Astrocyte of the hippocampus (primary cell): ENCODE measurements at places on chromosomes 11 and 22.

DNA sequence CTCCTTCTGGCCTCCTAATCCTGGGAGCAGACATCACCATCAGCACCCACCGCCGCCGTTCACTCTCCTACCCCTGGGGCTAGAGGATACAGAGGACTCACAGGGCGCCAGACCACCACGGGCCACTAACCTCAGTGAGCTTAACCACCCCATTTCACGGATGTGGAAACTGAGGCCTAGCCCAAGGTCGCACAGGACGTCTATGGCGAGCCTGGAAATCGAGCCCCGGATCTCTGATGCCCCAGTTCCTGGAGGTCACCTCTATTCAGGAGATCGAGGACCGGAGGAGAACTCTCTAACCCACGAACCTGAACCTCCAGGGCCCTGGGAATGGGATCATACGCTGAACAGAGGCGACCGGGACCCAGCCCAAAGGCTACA, 349 bp downstream of the TIMM10 start:
- no peak for DNase-seq

GRCh38 chr11:79055856-79056631, 384.8 kb downstream of the TENM4 start:
- DNase-seq: peak; percentile 63

DNA sequence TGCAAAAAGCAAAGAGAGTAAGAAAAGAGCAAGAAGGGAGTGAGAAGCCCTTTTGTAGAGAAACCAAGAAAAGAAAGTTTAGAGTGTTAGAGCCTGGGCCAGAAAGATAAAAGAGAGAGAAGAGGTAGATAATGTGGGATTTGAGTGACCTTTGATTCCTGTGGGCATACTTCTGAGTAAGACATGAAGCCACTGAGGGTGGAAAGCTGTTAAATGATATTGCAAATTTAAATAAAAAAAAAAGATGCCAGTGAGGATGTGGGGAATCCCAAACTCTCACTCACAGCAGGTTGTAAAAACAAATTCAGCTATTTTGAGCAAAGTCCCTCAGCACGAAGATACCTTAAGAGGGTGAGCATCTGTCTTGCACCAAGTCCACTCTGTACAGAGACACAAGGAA, 59.4 kb upstream of the TOP3B start:
- DNase-seq: no peak

GRCh38 chr11:118996926-118997626, 862 bp upstream of the CENATAC start:
- no peak for DNase-seq

DNA sequence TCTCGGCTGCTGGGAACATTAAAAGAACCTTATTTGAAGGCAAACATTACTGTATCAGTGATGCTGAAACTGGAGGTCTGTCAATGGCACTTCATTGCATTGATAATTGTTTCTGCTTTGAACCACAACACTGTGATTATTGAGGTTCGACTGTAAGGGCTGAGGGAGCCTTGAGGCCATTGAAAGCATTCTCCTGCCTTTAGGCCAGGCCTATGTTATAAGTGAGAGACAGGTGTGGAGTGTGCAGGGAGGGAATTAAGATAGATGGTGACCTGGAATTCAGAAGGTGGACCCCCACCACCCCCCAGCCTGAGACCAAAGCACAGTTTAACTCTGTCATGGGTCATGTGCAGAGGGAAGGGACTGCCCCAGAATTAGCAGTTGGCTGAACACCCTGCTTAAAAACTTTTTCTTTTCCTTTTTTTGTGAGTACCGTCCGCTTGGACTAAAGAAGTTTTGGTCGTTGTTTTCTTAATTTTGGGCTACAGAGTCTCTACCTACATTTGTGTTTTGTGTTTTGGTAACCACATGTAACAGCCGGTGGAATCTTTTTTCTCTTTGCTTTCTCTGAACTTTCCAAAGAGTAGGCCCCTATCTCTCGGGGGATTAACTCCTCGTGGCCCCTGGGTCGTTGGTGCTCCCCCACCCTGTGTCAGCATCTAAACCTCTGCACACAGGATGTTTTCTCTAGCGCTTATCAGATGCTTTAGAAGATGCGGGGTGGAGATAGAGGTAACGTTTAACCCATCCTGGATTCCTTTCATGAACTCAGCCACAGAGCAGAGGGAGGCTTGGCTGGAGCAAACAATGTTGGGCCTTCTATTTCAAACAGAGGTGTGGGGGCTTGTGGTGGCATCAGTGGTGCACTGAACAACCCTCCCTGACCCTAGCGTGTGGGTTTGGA, 43.7 kb downstream of the ZBTB16 start:
- DNase-seq: no peak

DNA sequence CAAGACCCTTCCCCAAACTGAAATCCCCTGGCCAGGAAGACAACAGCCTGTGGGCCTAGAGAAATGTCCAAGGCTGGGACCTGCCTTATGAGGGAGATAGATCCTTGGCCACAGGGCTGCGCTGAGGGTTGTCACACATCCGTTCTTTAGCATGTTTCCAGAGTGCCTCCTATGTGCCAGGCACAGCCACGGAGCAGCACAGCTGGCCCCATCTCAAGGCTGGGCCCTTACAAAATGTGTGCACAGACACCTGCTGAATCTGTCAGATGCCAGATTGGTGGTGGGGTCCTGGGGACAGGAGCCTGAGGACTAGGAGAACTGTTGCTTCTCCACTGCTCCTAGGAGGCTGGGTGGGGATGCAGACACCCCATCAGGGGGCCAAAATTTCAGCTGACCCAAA, 11.2 kb downstream of the GRIK4 start:
- DNase-seq: no peak

- no peak for DNase-seq
Measured at GRCh38 chr11:45285250-45285828, 802 bp downstream of the SYT13 start.

DNA sequence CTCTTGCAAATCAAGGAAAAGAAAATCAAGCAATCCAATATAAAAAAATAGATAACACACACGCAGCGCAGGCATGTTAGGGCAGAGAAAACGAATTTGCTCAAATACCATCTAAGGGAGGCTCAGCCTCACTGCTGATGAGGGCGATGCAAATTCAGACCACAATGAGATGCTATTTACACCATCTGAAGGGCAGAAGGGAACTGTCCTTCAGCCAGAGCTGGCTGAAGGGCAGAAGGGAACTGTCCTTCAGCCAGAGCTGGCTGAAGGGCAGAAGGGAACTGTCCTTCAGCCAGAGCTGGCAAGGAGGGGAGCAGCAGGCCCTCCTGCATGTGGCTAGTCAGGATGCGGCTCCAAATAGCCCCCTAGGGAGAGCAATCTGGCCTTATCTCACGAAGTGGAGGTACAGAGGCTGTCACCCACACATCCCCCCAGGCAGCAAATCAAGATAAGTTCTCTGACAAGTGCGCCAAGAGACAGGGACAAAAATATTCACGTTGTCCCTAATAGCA, 7.6 kb upstream of the SLC39A13 start:
- no peak for DNase-seq

GRCh38 chr22:37019309-37020191, at the start of the genes MPST and TST:
TSS of gene MPST (plus strand) at chr22:37019742. CDS start at chr22:37019837, 95 bp downstream.
TSS of gene TST (minus strand) at chr22:37019447. CDS start at chr22:37018732, 715 bp downstream.
- peak; percentile 90 for DNase-seq

- DNase-seq: no peak
Measured at GRCh38 chr11:78691215-78691614, 116.6 kb upstream of the NARS2 start.

- DNase-seq: peak; percentile 76
Measured at GRCh38 chr11:43942662-43943371, 380 bp downstream of the C11orf96 start.

DNA sequence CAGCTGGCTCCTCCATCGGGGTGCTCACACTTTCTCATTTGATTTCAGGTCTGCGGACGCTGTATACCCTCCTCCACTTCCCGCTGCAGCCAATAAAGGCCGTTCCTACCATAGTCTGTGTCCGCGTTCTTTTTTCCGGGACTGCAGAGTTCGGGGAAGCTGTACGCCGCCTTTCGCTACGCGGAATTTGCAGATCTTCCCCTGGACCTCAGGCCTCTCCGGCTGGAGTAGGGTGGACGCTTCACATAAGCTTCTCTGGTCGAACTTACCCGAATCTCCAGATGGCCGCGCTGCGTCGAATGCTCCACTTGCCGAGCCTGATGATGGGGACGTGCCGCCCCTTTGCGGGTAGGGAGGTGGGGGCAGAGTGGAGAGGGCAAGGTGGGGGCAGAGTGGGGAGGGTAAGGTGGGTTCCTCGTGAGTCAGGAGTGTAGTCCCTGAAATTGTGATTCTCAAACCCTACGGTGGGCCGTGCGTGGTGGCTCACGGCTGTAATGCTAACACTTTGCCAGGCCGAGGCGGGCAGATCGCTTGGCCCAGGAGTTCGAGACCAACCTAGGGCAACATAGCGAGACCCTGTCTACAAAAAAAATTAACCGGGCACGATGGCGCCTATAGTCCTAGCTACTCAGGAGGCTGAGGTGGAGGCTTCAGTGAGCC, 617 bp downstream of the CSKMT start:
- DNase-seq: peak; percentile 84

- DNase-seq: peak; percentile 43
Measured at GRCh38 chr11:79243422-79244210, 197.2 kb downstream of the TENM4 start.

DNA sequence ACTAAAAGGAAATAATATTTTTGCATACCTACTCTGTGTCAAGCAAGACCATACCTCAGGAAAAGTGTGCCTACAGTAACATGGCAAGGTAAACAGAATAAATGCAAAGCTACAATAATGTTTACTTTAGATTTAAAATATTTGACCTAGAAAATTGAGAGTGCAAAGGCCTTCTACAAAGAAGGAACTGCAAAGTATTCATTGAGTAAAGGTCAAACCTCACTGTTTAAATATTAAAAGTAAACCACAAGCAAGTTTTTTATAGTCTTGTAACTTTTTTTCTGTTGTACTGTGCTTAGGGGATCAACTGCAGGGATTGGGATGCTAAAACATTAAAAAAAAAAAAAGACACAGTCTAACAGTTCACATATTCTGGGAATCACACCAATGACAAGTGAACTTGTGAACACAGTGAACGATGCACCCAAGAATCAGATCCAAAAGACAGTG, 48.8 kb downstream of the CWF19L2 start:
- no peak for DNase-seq

DNA sequence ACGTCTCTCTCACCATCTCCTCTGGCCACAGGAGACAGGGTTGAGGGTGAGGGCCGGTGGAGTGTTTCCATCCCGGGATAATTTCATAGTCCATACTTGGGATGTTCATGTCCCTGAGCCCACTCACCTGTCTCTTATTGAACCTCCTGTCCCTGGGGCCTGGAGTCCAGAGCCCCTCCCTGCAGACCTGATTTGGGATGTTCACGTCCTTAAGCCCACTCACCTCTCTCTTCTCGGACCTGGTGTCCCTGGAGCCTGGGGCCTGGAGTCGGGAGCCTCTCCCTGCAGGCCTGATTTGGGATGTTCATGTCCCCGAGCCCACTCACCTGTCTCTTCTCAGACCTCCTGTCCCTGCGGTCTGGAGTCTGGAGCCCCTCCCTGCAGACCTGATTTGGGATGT, 868.2 kb downstream of the BRD1 start:
- no peak for DNase-seq

- peak; percentile 69 for DNase-seq
Measured at GRCh38 chr11:13073119-13073981, 64.2 kb downstream of the RASSF10 start.

DNA sequence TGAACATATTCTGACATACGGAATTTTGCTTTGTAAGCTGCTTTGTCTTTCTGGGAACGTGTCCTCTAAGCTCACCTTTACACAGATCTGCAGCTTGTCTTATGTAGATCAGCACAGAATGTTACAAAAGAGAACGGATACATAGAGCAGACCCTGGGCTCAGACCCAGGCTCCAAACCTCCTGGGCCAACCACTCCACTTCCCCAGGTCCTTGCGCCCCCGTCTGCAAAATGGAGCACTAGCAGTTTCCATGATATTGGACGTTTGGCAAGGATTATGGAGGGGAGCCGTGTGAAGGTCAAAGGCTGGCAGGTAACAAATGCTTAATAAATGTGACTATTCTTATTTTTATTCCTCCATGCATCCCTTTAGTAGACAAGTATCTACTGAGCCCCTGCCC, 358.4 kb downstream of the CTTN start:
- no peak for DNase-seq

GRCh38 chr11:78312712-78313111, 104.9 kb downstream of the GAB2 start:
- DNase-seq: no peak

DNA sequence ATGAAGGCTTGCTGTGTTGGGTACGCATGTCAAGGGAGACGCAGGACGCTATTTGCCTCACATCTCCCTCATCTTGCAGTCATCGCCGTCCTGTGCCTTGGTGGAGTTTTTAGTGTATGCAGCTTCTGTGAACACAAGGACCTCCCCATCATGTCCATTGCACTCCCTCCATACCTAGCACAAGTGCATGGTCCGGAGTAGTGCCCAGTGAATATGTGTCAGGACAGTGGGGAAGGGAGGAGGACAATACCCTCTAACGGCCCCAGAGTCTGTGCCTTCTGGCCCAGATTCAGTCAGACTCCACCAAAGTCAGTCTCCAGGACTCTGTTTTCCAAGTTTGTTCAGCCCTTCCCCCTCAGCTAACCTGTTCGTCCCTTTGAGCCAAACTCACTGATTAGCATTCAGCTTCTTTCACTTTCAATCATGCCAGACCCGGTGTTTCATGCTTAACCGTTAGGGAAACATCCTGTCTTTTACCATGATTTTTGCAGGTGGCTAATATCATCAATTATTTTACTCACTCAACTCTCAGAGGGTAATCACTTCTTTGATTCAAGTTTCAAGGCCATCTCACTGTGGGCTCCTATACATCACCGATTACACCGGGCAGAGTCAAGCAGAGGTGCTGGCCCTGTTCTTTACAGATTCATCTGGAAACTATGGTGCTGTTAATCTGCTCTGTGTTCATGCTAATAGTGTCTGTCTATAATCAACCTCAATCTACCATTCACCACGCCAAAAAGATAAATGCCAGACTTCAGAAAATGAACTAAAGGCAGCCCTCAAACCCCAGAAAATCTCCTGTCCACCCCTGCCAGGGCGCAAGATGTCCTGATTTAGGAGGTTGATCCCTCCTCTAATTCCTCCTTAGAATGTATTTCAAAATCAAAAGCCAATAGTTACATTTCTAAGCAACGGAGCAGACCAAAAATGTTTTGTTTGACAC, 156.5 kb downstream of the RRAS2 start:
- DNase-seq: no peak

- DNase-seq: peak; percentile 16
Measured at GRCh38 chr11:45501392-45502225, 163.8 kb downstream of the CHST1 start.

DNA sequence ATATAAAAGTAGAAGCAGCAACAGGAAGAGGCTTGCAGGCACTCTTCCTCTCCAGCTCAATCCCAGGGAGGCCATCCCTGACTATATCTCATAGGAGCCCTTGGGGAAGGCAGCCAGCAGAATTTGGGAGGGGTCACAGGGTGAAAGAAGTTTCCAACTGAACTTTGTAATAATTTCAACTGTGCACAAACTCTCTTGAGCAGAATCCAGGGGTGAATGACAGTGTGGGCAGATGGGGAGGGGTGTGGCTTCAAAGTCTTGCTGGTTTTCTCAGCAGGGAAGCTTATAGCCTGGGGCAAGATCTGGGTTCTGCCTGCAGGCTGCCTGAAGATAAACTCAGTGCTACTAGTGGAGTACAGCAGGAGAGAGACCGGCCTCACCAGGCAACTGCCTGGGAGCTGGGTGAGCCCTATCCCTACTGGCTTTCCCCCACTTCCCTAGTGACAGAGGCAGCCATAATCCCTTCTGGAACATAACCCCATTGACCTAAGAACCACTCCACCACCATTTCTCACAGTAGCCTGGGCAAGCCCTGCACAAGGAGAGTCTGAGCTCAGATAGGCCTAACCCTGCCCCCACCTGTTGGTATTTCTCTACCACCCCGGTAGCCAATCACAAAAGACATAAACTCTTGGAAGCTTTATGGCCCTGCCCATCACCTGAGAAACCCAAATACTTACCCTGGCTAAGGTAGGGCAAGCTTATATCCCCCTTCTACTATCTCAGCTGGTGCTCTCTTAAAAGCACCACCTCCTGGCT, 17.8 kb upstream of the TTC12 start:
- no peak for DNase-seq
